ENCODE measurements at places on chromosomes 4 and X. TPM values are rescaled to one million over a fixed set of nuclear protein-coding genes. Genes with fewer than 3 reads are reported as not detected.

The CLNK gene
- not detected for total RNA-seq

The UCP1 gene
- 0.08 TPM for total RNA-seq

The CPZ gene
- 0.44 TPM for total RNA-seq

The MUC7 gene
- total RNA-seq, result not detected

The FSTL5 gene
- 0.02 TPM for total RNA-seq

The SMAD1 gene
- total RNA-seq, result 11.2 TPM
